G401 (cell line): ENCODE measurements at places on chromosomes 4 and X. TPM values are rescaled to one million over a fixed set of nuclear protein-coding genes. Genes with fewer than 3 reads are reported as not detected.

- no peak for DNase-seq
Observed at GRCh38 chrX:40460926-40461325, 119.8 kb upstream of the ATP6AP2 start.

DNA sequence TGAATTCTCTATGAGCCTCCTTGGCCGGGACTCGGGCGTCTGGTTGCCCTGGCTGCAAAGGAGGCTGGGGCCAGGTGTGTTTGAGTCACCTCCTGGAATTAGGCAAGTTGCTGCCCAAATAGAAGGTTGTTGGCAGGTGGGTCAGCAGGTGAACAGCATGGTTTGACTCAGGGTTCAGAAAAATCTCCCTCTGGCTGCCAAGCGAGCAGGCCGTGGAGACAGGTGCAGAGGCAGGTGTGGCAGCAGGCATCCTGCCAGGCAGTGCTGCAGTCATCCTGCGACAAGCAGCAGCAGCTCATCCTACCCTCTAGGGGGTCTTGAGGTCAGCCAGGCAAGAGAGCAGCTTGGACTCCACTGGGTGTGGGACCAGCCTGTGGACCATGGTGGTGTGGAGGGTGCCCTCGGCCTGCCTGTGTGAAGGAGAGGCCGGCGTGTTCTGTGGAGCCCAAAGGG is 8.2 kb downstream of the MSANTD1 start:
- DNase-seq: peak; percentile 59

- DNase-seq: no peak
Observed at GRCh38 chrX:109840585-109840984, 107.5 kb upstream of the ACSL4 start.

DNA sequence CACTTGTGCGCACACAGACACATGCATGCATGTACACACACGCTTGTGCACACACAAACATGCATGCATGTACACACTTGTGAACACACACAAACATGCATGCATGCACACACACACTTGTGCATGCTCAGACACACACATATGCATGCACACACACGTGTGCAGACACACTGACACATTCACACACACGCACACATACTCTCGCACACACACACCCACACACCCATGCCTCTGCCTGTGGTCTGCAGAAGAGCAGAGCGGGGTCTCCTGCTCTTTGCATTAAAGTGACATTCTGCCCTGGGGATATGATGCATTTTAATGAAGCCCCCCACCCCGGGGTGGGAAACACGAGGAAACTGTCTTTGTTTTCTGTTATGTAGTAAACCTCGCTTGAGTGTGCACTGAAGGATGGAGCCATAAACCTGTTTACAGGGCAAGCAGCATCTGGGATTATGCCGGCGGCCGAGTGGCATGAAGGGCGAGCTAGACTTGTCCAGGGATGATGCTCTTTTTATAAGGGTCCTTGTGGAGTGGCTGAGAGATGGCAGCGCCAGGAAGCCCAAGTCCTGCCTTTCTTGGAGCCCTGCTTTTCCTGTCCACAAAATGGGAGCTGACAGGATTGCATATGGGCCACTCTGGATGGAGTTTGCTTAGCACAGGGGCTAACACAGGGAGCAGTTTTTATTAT is 17.8 kb downstream of the PSAPL1 start:
- no peak for DNase-seq

GRCh38 chrX:40755291-40756249 is 20.2 kb upstream of the MED14 start:
- DNase-seq: peak; percentile 78

DNA sequence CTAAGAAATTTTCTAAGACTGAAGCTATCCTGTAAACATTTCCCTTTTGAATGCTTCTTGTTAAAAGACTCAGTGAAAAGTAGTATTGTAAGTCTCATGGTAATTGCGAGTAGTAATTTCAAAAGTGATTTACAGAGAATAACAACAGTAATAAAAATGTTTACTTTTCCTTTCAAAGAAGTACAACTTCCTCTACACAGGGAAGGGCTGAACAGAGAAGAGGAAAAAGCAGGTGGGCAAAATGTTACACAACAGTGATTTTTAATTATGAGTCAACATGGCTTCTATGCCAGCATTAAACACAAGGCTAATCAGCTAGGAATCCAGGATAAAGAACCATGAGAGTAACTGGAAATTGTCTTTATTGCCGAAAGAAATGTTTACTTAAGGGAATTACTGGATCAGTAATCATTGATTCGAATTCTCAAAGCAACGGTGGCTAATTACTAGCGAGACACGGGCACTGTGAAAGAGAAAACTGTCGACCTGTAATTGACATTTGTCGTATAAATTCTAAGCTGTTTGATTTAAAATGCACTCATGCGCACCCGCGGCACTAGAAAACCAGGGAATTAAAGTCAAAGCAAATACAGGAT is 15.4 kb downstream of the UTP3 start:
- no peak for DNase-seq

- no peak for DNase-seq
Observed at GRCh38 chrX:9282325-9282724, 182.5 kb upstream of the TBL1X start.

GRCh38 chrX:24659646-24660045 is 12.5 kb upstream of the PCYT1B start:
- DNase-seq: no peak

DNA sequence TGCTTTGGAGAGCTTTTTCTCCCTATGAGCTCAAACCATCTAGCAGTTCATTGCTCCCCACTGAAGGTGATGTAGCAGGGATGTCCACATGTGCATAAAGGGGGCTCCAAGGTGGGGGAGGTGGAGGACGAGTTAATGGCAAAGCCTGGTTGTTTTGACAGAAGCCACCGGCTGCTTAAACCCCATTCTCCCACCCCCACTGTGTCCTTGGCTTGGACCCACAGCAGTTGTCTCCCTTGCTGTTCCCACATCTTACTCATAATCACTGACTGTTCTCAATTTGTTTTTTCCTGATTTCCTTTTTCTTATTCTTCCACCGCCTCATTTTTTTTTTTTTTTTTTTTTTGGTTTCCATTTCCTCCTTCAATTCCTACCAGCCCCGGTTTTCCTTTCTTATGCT is 72.7 kb downstream of the GEMIN8 start:
- DNase-seq: no peak

DNA sequence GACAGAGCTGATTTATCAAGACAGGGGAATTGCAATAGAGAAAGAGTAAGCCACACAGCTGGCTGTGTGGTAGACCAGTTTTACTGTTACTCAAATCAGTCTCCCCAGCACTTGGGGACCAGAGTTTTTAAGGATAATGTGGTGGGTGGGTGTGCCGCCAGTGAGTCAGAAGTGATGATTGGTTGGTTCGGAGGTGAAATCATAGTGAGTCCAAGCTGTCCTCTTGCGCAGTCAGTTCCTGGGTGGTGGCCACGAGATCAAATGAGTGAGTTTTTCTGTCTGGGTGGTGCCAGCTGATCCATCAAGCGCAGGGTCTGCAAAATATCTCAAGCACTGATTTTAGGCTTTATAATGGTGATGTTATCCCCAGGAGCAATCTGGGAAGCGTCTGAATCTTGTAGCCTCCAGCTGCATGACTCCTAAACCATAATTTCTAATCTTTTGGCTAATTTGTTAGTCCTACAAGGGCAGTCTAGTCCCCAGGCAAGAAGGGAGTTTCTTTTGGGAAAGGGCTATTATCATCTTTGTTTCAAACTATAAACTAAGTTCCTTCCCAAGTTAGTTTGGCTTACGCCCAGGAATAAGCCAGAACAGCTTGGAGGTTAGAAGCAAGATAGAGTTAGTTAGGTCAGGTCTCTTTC is 44.0 kb upstream of the PPP1R2C start:
- no peak for DNase-seq

DNA sequence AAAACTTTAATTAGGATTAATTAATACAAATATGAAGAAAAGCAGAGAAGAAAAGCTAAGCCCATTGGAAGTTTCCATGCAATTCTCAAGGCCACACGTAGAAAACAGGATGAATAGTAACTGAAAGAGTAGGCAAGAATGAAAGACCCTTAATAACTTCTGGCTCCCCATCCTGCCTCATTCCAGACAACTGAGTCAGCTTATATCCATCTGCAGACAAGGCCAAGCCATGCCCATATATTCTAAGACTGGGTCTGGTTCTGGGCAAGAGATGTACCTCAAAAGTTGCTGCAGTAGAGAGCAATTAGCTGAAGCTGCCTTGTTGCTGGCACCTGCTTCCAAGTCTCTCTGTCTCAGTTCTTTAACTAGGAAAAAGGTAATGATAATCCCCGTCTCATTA is 244.1 kb downstream of the GPC3 start:
- DNase-seq: no peak

- peak; percentile 6 for DNase-seq
Observed at GRCh38 chrX:155259752-155260151, 4.5 kb downstream of the RAB39B start.

- DNase-seq: peak; percentile 73
Observed at GRCh38 chr4:175646802-175647201, 165.3 kb downstream of the GPM6A start.

DNA sequence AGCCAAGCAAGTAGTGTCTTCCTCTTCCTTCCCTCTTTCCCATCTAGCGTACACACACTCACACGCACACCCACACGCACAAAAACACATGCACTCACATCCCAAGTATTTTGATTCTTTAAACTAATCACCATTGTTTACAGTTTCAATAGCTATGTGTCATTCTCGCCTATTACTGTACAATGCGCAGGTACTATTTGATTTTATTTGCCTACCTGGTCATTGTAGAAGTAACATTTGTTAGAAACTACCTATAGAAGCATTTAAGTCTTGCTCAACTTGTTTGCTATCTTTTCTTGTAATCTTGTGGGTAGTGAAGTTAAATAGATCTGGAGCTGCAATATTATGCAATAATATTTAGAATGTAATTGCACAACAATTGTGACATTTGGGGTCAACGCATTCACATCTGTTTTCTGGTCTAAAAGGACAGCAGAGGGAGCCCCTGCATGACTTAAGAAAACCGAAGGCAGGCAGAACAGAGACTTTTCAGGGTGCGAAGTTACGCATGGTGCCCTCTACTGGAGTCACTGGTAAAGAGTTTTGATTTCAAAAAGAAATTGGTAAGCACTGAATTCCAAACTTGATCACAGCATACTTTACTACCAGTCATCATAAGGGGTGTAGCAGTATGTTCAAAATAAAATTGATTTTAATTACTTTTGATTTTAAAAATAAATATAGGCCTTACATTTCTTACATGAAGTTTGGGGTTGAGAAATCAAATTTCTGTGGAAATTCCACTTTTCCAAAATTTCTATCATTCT is 503.3 kb upstream of the FAM241A start:
- DNase-seq: peak; percentile 54

DNA sequence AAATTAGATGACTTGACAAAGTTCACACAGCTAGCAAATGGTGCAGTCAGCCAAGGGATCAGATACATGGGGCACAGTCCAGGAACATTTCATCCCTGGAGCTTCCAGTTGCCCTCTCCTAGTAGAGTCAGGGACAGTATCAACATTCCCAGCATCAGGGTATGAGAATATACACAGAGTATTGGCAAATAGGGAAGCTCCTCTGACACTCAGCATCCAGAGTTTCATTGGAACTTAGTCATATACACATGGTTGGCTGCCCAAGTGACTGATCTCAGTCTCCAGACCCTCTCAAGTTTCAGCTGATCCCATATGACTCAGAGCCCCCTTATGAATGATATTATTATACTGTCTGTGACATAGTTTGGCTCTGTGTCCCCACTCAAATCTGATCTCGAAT is 13.7 kb upstream of the KCTD8 start:
- no peak for DNase-seq

GRCh38 chr4:77920371-77920770 is 57.7 kb downstream of the MRPL1 start:
- no peak for DNase-seq

DNA sequence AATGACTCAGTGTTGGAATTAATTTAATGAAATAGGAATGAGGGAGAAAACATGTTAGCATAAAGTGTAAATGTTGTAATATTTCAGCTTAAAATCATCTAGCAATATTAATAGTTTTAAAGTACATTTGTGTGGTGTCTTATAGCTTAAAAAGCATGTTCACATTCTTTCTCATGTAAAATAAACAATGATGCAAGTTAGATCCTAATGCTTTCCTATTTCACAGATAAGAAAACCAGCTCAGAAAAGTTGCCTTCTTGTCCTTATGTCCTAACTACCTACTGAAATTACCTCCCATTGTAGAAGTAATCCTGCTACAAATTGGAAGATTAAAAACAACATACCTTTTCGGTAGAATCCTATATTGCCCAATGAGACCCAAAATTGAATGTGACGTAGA is 40.9 kb upstream of the PRDM8 start:
- no peak for DNase-seq

GRCh38 chr4:16225167-16225862 is 956 bp downstream of the TAPT1 start:
- DNase-seq: no peak

GRCh38 chr4:39285111-39285795 is 80.9 kb downstream of the RFC1 start:
- DNase-seq: no peak

DNA sequence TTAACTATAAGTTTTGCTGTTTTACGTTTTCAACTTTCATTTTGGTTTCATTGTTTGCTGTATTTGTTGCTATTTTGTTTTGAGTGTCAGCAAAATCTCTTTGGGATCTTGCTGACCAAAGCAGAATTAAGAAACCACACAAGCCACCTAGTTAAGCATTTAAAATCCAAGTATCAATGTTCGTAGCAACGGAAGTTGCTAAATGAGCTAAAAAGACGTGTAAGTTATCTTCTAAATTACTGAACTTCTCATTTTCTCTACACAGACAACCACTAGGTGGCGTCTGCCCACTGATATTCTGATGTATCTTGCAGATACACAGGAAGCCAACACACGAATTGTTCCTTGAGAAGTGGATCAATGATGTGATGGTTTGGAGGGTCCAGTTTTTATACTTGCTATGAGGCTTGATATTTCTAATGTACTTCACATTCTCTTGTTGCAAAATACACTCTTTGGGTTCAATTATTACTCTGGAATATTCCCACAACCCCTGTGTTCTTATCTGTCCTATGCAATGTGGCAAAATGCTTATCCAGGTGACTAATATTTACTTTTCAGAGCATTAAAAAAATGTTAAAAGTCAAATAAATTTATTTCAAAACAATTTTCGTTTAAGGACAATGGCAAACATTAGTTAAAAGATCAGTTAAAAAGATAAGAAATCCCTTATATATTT is 250.5 kb downstream of the TECRL start:
- peak; percentile 60 for DNase-seq

DNA sequence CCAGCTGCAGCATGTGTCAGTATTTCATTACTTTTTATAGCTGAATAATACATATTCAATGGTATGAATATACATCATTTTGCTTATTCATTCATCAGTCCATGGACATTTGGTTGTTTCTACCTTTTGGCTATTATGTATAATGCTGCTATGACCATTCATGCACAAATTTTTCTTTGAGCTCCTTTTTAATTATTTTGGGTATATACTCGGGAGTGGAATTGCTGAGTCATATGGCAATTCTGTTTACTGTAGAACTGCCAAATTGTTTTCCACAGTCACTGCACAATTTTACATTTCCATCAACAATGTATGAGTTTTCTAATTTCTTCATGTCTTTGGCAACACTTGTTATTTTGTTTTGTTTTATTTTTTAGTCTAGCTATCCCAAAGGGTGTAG is 405.9 kb upstream of the PITX2 start:
- DNase-seq: no peak

MEPE gene
- total RNA-seq: not detected in 2 replicates

TBC1D1 gene
- 53.3 and 85.5 TPM in 2 replicates for total RNA-seq

SLC10A6 gene
- not detected in 2 replicates for total RNA-seq

TIGD4 gene
- 0.18 and 0.85 TPM in 2 replicates for total RNA-seq

RHOH gene
- 36.6 and 48.6 TPM in 2 replicates for total RNA-seq

CENPC gene
- 13.8 and 15.8 TPM in 2 replicates for total RNA-seq

F8A3 gene
- total RNA-seq: not detected in 2 replicates

RBMX gene
- 433 and 563 TPM in 2 replicates for total RNA-seq

GABRE gene
- not detected in 2 replicates for total RNA-seq

SMIM10 gene
- total RNA-seq: 0.43 and 1.3 TPM in 2 replicates

CFI gene
- total RNA-seq: not detected in 2 replicates

PLXNB3 gene
- 1.5 TPM in 1 of 2 replicates, not detected in the other for total RNA-seq

ARL13A gene
- not detected in 2 replicates for total RNA-seq
